ENCODE measurements at places on chromosomes 16 and 17.

DNA sequence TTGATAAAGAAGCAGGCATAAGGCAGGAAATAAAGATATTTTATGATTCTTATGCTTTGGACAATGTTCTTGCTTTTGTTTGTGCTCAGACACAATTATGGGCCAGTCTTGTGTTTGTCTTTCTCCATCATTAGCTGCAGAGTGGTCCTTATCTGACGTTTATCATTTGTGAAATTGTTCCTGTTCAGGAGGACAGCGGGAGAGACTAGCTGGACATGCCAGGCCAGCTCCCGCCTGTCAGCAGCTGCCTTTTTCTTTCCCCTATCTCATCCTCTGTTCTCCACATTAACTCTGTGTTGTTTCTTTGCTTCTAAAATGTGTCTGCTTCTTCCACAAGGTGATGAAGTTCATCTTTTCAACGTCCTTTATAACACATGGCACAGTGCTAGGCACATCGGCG, 333.5 kb downstream of the NPIPA8 start:
- no peak for DNase-seq

DNA sequence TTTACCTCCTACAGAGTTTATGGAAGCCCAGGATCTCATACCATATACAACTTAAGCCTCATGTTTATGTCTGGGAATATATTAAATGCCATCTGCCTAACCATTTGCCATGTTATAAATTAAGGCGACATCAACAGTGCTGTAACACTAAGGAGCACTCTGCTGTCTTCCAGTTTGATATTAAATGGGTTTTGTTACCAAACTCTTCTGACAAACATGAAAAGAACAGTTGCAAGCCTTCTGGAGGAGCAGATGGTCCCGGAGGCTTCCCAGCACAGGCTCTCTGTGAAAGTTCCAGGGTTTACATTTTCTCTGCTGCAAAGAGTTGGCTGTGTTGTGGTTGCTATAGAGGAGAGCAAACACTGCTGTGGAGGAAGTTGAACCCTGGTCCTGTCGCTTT, 545.3 kb upstream of the SALL1 start:
- DNase-seq = no peak

GRCh38 chr16:24493821-24494220, 45.5 kb upstream of the RBBP6 start:
- no peak for DNase-seq

DNA sequence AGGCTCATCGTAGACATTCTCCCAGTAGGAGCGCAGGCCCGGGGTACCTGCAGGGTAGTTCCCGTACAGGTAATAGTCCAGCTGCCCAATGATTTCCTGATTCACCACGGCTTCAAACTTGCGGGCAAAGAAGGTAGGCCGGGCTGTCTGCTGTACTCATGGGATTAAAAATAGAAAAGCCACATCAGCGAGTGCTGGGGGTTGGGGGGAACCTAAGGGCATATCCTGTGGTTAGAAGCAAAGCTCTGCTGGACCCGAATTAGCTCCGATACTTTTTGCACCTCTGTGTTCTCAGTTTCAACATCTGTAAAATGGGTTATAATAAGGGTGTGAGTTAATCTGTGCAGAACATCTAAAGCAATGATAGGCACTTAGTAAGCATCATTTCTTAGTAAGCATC, 336.2 kb downstream of the XYLT1 start:
- DNase-seq = no peak

DNA sequence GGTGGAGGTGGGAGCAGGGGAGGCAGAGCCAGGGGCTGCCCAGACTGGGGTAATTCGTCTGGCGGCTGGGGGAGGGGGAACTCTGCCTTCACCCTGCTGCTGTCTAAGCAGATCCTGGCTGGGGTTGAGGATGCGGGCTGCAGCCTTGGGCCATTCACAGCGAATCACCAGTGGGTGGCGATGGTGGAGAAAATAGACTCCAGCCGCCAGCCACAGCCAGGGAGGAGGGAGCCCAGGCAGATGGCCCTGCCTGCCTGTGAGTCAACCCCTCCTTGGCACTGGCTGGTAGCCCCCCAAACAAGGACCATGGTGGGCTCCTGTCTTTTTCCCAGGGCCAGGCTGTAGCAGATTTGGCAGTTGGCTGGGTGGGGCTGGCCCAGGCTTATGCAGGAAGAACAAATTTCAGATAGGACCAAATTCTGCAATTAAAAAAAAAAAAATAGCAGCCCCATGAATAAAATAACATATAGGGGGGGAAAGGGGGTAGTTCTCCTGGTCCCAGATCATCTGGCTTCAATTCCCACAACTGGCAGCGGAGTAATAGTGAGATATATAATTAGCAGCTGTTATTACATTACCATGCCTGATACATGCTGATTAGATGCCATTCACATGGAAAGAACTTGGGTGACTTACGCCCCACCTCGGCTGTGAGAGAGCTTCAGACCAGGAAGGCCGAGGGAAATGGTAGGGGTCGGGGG, 41.5 kb upstream of the CDH5 start:
- no peak for DNase-seq

DNA sequence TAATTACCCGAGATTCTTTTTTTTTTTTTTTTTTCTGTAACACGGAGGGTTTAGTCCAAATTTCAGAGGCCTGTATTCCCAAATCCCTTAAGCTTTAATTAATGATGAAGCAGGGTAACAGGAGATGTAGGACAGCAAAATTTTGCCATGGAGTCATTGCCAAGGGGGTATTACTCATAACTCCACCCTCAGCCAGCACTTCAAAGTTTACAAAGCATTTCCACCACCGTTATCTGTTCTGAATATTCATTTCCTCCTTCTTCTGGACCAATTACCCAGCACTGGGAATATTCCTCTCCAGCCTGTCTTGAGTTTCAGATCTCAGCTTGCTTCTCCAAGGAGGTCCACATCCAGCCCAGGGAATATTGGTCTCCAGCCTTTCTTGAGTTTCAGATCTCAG, 747.5 kb upstream of the EEF2KMT start:
- DNase-seq = no peak

GRCh38 chr17:47986520-47986919, 15.6 kb downstream of the CDK5RAP3 start:
- no peak for DNase-seq

DNA sequence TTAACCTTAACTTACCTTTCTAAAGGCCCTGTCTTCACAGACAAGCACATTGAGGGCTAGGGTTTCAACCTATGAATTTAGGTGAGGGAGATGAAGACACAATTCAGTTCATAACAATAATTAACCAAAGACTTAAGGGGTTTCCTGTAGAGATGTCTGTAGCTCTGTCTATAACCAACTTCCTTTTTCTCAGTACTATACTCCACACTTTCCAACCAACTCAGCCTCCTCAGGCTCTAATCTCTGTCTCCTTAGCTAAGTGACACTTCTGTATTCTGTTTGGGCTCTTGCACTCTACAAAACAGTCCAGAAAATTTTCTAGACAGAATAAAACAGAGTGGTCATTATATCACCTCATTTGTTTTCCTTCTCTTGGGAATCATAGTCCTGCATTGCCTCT, 25.8 kb downstream of the CAPNS2 start:
- no peak for DNase-seq

GRCh38 chr16:17367923-17368322, 102.8 kb downstream of the XYLT1 start:
- no peak for DNase-seq

DNA sequence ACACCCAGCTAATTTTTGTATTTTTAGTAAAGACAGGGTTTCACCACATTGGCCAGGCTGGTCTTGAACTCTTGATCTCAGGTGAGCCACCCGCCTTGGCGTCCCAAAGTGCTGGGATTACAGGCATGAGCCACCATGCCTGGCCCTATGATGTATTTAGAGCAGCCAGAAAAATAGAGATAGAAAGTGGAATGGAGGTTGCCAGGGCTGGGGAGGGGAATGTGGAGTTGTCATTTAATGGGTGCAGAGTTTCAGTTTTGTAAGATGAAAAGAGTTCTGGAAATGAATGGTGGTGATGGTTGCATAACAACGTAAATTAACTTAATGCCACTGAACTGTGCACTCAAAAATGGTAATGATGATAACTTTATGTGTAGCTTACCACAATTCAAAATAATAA, 31.6 kb upstream of the NPTX1 start:
- DNase-seq = no peak

DNA sequence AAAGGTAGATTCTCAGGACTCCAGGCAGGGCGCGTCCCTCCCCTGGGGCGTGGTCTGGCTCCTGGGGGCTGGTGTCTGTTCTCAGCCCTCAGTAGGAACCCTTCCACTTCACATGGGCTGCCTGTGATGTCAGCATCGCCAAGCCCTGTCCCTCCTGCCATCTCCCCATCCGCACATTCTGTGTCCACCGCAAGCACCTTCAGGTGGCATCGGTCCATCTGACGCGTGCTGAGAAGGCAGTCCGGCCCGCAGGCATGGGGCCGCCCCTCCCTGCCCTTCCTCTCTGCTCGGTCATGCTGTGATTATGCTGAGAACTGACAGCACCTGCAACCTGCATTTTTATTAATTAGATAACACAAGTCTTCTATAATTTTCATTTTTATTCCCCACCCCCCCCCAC, 12.7 kb upstream of the DNAH17 start:
- DNase-seq = no peak

- no peak for DNase-seq
These were observed 21.1 kb downstream of the KNOP1 start for GRCh38 chr16:19696961-19697360.

- no peak for DNase-seq
These were observed 7.9 kb downstream of the KCTD5 start for GRCh38 chr16:2689968-2690801.

DNA sequence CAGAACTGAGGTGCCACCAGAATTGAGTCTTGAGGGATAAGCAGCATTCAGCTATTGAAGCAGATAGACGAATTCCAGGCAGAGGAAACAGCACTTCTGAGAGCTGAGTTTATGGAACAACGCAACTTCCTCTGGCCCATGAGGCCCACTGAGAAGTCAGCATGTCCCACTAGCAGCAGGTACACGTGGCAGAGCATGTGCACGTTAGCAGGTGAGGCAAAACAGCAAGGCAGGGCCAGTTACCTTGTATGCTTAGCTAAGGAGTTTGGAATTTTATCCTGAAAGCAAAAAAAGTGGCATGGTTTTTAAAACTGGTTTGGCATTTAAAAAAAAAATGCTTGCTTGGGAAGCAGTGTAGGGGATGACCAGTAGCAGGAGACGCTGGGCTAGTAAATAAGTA, 305.6 kb downstream of the CPPED1 start:
- peak; percentile 26 for DNase-seq

All from renal cortical epithelial cell (primary cell).